Right cardiac atrium (tissue), 5 donors: ENCODE measurements at places on chromosomes 3 and 15. TPM values are rescaled to one million over a fixed set of nuclear protein-coding genes. Genes with fewer than 3 reads are reported as not detected.

Gene C3orf22
- total RNA-seq = not detected

DNA sequence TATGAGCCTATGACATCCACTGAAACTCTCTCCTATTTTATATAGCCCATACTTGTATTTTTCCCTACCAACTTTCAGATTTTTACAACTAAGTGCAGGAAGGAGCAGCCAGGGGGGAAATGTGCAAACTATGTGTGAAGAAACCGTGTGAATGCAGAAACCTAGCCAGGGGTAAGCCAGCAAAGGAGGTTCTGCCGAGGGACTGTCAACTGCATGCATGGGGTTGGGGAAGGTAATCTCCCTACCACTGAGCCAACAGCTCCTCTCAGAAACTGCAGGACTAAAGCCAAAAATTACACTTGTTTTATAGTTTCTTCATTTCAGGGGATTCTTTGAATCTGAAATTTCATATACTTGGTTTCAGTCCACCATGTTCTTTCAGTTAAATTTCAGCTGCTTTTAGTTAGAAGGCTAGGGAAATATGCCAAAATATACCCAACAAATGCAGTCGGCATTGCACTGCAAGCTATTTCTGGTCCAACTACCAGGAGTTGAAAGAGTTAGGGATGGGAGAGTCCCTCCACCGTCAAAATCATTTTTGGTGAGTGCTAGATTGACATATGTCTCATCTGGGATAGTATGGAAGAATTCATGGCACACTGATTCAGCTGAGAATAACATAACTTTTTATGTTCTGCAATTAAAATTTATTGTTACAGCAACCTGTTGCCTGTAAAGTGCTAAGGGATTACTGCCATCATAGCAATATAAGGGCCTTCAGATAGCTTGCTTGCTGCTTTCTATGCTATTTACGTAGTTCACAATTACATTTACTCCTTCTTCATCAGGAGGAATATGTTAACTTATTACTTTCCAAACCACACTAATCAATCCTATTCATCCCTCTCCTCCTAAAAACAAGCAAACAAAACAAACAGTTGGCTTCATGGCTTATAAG, 904.2 kb downstream of the ROBO1 start:
- no peak for DNase-seq

DNA sequence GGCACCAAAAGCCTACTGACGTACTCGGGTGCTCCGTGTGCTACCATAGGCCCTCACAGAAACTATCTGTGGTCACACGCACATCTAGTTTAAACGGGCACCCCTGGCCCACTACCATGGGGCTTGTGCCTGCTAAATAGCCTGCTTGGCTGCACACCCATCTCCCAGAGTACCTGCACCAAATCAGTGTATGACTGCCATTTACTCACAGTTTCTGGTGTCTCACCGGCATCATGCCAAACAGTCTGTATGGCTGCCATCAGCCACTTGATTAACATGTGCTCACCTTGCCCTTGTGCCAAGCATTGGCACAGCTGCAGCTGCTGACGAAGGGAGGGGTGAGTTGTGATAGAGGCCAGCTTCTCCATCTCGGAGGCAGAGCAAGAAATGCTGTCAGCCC, 232.7 kb downstream of the IGSF11 start:
- DNase-seq = peak; percentile 72

GRCh38 chr3:166191411-166191810, 354.2 kb upstream of the BCHE start:
- DNase-seq = no peak

DNA sequence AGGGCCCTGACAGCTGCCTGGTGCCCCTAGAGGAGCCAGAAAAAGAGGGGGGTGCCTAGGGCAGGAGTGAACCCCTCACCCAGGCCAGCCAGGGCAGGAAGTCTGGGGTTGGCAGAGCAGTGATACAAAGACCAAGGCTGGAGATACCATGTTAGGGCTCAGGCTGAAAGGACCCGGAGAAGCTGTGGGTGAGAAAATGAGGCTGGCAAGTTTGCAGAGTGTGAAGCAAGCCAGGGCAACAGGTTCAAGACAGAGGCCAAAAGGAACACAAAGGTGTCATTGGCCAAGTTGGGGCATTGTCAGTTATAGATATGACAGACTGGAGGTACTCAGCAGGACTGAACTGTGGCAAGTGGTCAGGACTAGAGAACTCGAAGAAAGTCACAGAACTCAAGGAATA, 40.6 kb upstream of the IREB2 start:
- DNase-seq = no peak

Gene ARGFX
- total RNA-seq = not detected

- no peak for DNase-seq
Observed at GRCh38 chr15:96576596-96576995, 246.1 kb downstream of the NR2F2 start.

- no peak for DNase-seq
Observed at GRCh38 chr3:180802837-180803236, 109.6 kb upstream of the FXR1 start.

GRCh38 chr3:30256474-30256873, 349.9 kb upstream of the TGFBR2 start:
- DNase-seq = no peak

- DNase-seq = no peak
Observed at GRCh38 chr3:147431751-147432150, 22.6 kb downstream of the ZIC1 start.

Gene PPP1R14D
- total RNA-seq = not detected

- no peak for DNase-seq
Observed at GRCh38 chr3:134898181-134898754, 103.2 kb downstream of the EPHB1 start.

GRCh38 chr15:66629817-66630576, 64.2 kb upstream of the LCTL start:
- DNase-seq = peak; percentile 43

GRCh38 chr3:183527428-183528379, 27.8 kb downstream of the KLHL6 start:
- DNase-seq = no peak

DNA sequence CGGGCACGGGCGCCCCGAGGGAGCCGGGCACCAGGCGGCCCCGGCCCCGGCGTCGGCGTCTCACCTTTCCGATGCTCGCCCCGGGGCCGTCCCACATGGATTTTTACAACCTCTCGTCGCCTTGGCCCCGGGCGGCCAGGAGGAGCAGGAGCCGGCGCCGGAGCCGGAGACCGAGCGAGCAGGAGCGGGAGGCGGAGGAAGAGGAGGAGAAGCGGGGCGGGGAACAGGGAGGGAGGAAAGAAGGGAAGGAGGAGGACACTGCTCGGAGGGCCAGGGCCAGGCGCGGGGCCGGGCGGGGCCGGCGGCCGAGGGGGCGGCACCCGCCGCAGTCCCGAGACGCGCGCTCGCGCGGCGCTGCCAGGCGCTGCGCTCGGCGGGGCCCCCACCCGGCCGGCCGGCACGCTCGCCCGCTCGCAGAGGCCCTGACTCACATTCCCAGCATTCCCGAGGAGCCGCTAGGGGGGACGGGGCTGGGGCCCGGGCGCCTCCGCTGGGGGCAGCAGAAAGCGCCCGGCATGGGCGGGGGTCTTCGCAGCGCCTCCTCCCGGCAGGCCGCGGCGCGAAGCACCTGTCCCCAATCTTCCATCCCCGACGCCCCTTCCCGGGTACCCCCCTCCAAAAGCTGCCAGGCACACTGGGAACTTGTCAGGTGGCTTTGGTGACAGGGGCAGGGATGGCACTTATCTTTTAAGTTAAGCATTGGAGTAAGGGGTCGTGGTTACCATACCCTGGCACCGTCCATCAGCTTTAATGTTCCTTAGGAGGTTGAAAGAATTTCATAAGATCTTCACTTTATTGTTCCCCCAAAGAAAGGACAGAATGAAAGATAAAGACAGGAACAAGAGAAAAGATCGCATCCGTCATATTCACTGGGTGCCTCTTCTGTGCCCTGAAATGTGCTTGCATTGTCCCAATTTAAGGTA, at the start of gene ERC2:
ERC2 (minus strand) TSS at position 284 of the 923 bp plus-strand sequence.
- DNase-seq = peak; percentile 61

GRCh38 chr3:149892371-149892770, 78.3 kb downstream of the PFN2 start:
- DNase-seq = no peak

Gene NAA50
- 91.7 TPM for total RNA-seq

DNA sequence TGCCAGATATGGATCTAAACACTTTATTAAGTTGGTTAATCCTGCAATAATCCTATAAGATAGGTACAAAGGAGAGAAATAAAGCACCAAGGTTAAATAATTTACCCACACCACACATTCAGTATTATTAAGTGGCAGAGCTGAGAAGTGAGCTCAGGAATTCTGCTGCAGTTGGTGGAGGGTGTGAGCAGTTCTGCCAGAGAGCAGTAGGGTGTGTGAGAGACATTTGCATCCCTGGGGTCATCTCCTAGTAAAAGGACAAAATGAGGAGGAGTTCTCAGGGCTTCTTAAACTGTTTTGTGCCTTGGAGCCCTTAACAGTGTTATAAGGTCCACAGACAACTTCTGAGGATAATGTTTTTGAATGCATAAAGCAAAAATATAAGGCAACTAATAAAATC, 484.5 kb downstream of the TAFA4 start:
- no peak for DNase-seq

GRCh38 chr3:139561959-139562676, 22.6 kb upstream of the RBP1 start:
- peak; percentile 26 for DNase-seq

Gene GOLGA8K
- total RNA-seq = 1.5 TPM

DNA sequence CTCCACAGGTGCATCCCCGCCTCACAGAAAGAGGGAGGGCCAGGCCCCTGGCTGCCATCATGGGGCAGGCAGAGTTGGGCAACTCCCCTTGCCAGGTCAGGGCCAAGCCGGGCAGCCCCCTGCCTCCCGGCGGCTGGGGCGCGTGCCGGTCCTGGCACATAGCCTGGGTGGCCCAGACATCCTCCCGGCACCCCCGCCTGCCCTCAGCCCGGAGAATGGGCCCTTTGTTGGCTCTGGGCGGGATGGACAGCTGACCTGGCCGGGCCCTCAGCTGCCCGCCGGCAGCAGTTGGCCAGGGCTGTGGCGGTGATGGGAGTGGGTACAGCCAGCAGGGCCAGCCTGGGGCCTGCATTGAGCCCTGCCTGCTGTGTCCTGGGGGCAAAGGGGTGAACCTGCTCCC, 16.5 kb downstream of the PLXNA1 start:
- DNase-seq = no peak

Gene SLC12A8
- total RNA-seq = 1.6 TPM

GRCh38 chr15:25624504-25625177, 185.8 kb upstream of the UBE3A start:
- peak; percentile 63 for DNase-seq

DNA sequence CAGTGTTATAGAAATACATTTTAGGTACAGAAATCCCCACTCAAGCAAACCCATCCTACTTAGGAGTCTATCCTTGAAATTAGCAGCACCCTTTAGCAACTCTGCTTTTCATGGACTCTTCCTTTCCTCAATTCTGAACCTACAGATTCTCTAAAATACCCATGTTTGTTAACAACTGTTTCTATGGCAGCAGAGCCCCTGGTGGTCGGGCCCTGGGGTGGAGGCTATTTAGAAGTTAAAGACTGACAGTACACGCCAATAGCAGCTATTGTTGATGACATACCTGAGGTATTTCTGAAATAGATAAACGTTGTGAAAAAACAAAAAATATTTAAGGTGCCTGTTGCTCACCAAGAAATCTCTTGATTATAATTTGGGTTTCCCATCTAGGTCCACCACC, 23.4 kb upstream of the NRG4 start:
- no peak for DNase-seq

DNA sequence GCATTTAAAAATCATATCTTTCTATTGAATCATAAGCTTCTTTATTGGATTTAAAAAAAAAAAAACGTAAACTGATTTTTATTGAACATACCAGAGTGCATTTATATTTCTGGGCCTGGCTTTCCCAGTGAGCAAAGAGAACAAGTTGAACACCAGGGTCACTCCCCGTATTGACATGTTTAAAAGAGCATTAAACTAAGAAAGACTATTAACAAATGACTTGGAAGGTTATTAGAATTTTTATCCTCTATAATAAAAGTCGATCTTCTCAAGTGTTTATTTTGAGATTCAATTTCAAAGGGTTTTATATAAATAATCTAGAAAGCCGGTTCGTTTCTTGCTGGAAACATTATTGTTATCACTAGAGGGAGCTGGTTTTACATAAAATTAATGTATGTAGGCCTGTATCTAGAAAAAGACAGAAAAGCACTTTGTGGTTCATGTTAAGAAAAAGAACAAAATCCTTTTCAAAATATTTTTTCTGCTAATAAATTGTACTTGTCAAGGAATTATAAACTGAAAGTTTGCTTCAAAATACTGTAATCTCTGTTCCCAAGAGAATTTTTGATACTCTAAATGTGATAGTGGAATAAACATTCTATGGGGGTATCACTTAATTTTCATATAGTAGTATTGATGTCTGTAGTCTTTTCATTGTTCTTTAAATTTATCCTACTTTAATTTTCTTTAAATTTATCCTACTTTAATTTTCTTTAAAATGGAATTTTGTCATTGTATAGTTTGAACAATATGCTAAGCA, 321.8 kb upstream of the MME start:
- DNase-seq = no peak

Gene PIF1
- 0.79 TPM for total RNA-seq

Gene PPP2R3A
- 73.3 TPM for total RNA-seq

DNA sequence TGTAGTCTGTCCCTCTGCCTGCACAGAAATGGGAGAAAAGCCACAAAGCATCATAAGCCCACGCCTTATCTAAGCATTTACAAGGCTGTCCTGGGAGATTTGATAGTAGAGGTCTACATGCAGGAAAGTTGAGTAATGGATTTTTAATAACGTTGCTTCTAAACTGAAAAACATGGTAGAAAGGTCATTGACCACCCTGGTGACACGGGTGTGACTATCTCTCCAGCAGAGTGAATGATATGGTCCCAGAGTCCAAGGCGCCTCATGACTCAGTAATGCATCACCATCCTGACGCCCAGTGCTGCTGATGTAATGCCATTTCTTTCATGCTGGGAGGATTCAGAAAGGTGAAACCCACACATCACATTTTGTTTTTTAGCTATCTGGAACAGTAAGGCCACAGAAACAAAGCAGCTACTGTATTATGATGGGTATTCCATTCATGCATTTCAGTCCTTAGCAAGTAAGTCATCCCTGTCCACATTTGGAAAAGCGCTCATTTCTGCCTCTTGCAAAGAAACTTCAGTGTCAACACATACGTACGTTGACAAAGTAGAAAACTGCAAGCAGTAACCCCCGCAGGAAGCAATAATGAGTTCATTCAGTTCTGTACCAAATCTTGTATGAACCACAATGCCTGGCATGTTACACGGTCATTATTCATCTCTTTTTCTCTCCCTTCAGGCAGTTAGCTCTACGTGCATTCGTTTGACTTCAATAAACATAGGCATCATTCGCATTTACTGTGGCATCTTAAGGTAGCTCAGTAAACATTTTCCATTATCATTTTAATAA, 483.5 kb downstream of the GABRG3 start:
- no peak for DNase-seq

GRCh38 chr3:32045091-32045915, 61.1 kb upstream of the GPD1L start:
- peak; percentile 57 for DNase-seq
